SW 1271 (cell line): ENCODE measurements at places on chromosomes 7 and 10.

DNA sequence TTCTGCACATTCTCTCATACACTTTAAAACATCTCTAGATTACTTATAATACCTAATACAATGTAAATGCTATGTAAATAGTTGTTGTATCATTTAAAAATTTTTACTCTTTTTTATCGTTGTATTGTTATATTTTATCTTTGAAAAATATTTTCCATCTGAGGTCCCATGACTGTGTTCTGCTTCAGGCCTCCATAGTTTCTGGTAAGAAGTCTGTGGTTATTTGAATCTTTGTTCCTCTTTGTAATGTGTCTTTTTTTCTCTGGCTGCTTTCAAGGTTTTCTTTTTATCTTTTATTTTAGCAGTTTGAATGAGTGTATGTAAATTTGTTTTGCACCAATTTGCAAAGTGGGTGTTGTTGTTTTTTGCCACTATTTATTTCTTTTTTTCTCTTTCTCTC is 263.1 kb downstream of the RPS24 start:
- DNase-seq, result no peak

GRCh38 chr10:14605231-14605925 is 169.3 kb downstream of the FAM107B start:
- no peak for DNase-seq

DNA sequence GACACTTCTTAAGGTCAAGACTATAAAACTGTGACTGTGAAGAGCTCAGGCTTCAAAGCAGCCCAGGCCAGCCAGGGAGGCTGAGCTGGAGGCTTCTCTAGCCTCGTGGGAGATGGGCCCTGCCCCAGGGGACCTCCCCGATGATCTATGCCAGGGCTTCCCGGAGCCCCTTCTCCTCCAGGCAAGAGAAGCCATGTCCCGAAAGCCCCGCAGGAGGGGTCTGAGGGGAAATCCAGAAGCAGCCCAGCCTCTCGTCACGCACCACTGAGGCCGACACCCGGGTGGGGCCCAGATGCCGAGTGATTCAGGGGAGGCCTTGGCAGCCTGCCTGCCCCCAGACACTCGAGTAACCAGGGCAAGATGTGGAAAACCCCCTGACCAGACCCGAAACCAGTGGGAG is 63.7 kb downstream of the PROSER2 start:
- no peak for DNase-seq

DNA sequence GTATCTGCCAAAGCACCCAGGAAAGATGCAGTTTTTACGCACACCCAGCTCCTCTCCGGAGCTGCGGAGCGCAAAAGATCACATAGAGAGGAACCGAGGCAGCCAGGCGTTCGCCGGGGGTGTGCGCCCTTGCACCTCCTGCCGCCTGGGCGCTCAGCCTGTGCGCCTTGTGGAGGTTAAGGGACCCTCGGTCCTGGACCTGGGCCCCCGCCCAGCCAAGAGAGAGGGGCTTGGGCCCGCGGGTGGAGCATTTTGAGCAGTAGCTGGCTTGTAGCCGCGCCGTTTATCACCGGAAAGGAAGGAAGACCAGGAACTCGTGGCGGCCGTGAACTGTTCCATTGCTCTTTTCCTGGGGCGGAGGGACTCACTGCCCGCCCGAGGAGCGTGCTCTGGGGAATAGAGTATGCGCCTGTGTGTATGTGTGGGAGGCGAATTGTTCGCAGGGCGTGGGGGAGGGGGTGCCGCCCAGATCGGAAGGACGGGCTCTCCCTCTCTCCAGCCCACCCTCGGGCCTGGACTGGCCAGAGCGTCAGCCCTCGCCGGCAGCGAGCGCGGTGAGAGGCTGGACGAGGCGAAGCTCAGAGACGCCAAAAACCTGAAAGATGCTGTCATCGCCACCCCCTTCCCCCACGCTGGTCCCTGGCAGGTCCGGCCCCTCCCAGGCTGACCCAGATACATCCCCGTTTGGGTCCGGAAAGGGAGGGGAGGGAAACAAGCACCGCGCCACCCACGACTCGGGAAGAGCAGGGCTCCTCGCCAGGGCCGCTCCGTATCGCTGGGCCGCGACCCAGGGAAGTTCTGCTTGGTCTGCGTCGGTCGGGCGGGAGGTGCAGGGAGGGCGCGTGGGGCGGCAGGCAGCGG is 1.2 kb upstream of the WNT2 start:
- DNase-seq, result no peak

GRCh38 chr7:129740574-129741410 is 129.3 kb downstream of the NRF1 start:
- DNase-seq, result no peak

- no peak for DNase-seq
These were observed 3.5 kb downstream of the AIMP2 start for GRCh38 chr7:6012355-6013104.

GRCh38 chr10:102167861-102168260 is 15.7 kb downstream of the NOLC1 start:
- no peak for DNase-seq

DNA sequence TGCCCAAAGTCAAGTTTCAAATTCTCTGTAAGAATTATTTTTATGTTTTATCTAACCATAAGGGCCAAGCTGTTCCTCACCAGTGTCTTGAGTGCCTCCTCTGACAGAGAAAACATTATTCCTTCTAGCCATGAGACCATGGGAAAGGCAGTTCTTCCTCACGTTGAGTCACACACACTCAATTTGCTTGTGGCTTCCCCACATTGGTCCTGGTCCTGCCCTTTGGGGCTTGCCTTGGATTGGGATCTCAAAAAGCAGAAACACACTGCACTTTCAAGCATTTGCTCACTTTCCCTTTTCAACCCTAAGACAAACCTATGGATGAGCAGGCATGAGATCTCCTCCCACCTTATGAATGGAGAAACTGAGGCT is 248.3 kb upstream of the IGFBP3 start:
- no peak for DNase-seq

GRCh38 chr10:85967594-85967993 is 399.0 kb downstream of the GRID1 start:
- DNase-seq, result no peak

GRCh38 chr10:125137601-125138438 is 22.5 kb downstream of the CTBP2 start:
- no peak for DNase-seq

GRCh38 chr10:101745074-101745696 is 30.7 kb downstream of the FGF8 start:
- no peak for DNase-seq

- no peak for DNase-seq
These were observed 120.7 kb downstream of the SRPK2 start for GRCh38 chr7:105268056-105268455.

DNA sequence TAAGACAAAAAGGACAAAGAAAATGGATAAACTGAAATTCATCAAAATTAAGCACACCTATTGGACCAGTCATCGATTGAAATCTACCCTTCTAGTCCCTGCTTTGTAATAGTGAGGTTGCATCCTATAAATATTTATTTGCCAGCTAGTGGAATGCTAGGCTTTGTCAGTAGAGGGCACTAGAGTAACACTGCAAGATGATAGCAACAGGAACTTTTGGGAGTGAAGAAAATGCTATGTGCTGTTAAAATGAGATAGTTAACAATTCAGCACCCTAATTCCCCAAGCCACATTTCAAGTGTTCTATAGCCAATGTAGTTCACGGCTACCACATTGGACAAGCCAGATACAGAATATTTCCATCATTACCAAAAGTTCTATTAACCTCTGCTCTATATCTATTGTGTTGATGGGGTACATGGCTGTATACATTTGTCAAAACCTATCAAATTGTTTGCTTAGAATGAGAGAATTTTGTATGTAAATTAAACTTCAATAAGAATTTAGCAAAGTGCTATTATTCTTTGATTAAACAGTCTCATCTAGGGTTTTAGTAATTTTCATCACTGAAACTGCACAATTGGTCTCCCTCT is 69.8 kb downstream of the LSMEM1 start:
- peak; percentile 59 for DNase-seq

GRCh38 chr7:155660758-155661093 is 16.3 kb downstream of the RBM33 start:
- no peak for DNase-seq

DNA sequence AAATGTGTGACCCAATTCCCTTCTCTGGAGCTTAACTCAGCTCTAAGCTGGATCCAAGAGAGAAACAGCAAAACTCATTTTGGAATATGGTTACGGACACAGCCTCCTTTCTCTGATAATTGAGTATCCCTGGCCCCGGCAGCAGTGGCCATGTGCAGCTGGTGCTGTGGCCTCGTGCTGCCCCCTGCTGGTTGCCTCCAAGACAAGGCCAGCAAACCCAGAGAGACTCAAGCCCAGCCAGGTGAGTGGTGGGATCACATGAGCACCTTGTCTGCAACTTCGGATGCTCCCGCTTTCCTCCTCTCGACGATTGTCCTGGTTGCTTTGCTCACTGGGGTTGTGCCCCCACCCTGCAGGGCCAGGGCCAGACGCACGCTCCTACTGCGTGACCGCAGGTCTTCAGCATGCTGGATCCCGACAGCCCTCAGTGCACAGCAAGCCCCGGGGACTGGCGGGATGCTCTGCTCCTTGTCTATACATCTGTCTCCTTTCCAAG is 19.4 kb downstream of the SFTPD start:
- no peak for DNase-seq

DNA sequence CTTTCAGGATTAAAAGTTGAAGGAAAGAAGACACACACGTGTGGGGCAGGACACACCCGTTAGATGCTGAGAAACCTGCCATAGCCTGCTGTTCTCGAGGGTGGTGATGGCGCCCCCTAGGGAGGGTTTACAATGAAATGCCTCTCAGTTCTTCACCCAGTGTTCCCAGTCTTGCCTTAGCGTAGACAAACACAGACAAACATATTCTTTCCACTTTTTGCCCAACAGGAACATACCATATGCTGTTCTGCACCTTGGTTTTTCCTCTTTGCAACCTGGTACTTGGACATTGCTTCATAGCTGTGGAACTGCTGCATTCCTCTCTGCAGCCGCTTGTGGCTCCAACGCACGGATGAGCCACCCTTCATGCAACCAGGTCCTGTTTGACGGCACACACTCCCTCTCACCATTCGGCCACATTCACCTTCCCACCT is 23.3 kb upstream of the HSPA12A start:
- DNase-seq, result no peak

- DNase-seq, result peak; percentile 12
These were observed 9.3 kb downstream of the FXYD4 start for GRCh38 chr10:43380610-43381222.

DNA sequence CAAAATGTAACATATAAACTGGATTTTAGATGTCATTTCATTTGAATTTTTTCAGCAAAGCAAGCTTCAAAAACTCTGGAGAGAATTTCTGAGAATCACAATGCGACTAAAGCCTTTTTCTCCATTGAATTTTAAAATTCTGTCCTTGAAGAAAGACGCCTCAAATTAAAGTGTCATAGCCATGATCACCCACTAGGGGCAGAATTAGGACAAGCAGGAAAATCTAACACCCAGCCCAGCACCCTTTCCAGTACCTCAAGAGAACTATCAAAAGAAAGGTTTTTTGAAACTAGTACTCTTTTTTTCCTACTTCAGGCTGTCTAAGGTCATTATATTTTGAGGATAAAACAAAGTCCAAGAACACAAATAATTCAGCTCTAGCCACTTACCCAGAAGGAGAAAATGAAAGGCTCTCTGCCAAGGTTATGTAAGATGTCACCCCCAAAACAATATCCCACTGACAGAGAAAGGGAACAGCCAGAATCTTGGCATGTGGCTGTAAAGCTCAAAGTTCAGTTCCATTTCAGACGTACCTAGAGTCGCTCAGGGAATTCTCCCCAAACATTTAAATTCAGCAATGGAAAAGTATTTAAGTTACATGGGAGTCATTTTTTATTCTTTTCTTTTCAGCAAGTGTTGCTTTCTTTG is 299.4 kb downstream of the SNX13 start:
- peak; percentile 41 for DNase-seq

DNA sequence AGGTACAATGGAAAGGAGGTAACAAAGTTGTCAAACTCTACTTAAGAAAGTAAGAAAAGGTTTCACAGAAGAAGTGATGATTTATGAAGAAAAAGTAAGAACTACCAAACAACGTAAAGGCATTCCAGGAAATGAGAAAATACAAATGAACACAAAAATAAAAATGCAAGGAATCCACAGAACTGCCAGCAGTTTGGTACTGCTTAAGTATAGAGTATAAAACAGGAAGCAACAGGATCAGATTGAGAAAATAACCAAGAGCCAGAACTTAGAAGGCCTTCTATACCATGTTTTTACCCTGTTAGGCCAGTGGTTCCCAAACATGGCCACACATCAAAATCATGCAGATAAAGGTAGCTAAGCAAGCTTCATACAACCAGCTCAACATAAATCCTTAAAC is 9.2 kb downstream of the NDUFA5 start:
- DNase-seq, result no peak

DNA sequence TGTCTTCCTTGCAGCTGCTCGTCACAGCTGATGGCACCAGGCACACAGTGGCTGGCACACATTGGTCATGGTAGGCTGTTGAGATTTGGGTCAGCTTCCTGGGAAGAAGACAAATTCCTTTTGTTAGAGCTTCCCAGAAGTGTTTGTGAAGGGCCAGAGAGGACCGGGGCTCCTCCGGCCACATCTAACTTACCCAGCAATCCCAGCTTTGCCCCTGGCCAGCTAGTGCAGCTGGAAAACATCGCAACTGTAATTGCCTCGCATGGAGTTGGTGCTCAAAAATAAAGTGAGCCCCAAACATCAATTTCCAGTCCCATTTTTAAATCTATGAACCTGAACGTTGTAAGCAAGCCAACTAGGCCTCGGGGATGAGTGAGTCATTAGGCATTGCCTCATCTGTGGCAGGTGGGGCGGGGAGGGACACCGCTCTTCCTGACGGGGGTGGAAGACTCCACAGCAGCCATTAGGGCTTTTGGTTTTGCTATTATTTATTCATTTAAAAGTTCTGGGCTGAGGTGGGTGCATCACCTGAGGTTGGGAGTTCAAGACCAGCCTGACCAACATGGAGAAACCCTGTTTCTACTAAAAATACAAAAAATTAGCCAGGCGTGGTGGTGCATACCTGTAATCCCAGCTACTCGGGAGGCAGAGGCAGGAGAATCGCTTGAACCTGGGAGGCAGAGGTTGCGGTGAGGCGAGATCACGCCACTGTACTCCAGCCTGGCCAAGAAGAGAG is 12.4 kb downstream of the CPA5 start:
- DNase-seq, result peak; percentile 36

GRCh38 chr10:118374404-118374803 is 32.3 kb upstream of the FAM204A start:
- DNase-seq, result no peak

GRCh38 chr7:151319189-151319588 is 22.4 kb upstream of the NUB1 start:
- no peak for DNase-seq

DNA sequence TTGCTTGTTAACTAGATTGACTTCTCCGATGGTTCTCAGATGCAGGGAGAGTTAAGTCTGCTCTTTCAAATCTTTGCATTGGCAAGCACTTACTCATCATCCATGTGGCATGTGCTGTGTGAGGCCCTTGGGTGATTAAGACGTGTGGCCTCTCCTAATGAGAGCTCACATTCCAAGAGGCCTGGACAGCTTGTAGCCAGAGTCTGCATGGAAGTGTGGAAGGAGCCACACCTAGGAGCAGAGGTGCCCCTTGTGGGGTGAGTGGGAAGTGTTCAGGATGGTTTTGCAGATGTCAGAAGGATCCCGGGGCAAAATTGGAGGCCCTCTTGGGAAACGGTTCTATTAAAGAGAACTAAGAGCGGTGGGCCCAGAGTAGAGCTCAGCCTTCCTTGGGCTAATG is 225.9 kb downstream of the PAXIP1 start:
- DNase-seq, result peak; percentile 54
